ENCODE measurements at places on chromosomes 4 and X. TPM values are rescaled to one million over a fixed set of nuclear protein-coding genes. Genes with fewer than 3 reads are reported as not detected.

Gene F8A1
- total RNA-seq = 8.4 TPM

Gene GRK4
- 1.7 TPM for total RNA-seq

Gene CCSER1
- not detected for total RNA-seq

Gene GPR82
- not detected for total RNA-seq

Gene KLB
- total RNA-seq = not detected

Gene OCRL
- total RNA-seq = 12.6 TPM

Gene TMSB15B
- total RNA-seq = 8.5 TPM

Gene TMEM271
- total RNA-seq = not detected

Gene SNCA
- total RNA-seq = 69.8 TPM

Gene DRD5
- total RNA-seq = not detected

Gene MAEA
- total RNA-seq = 79.9 TPM

Gene TKTL2
- not detected for total RNA-seq

Gene ODAPH
- total RNA-seq = not detected

Gene PTCHD1
- not detected for total RNA-seq

Gene CYLC1
- total RNA-seq = not detected

Gene MAP7D2
- total RNA-seq = not detected

Gene COL4A5
- total RNA-seq = 69.8 TPM

Gene INPP4B
- 13.5 TPM for total RNA-seq

Gene CENPI
- 28.8 TPM for total RNA-seq

Gene FGFR3
- total RNA-seq = 0.89 TPM

Gene SPARCL1
- not detected for total RNA-seq

Gene STARD8
- total RNA-seq = 5.5 TPM

Gene SYN1
- total RNA-seq = 0.18 TPM

Gene ZMAT1
- total RNA-seq = not detected

Gene SPANXN3
- not detected for total RNA-seq

Gene PTTG2
- total RNA-seq = not detected

Gene MAGEA4
- not detected for total RNA-seq

Gene HHIP
- total RNA-seq = 4.4 TPM

Gene VSIG4
- total RNA-seq = not detected

Gene ASB12
- total RNA-seq = not detected

Gene IBSP
- not detected for total RNA-seq

Gene ADH7
- not detected for total RNA-seq

Gene SPIN2A
- total RNA-seq = not detected

Gene AKAP14
- not detected for total RNA-seq

Gene LONRF3
- total RNA-seq = 0.29 TPM

Gene PPARGC1A
- total RNA-seq = not detected

Gene MTNR1A
- not detected for total RNA-seq

Gene H2BW2
- not detected for total RNA-seq

Gene REPS2
- total RNA-seq = not detected

Gene BANK1
- not detected for total RNA-seq

Gene IL13RA1
- 35.8 TPM for total RNA-seq

Gene CPE
- 1.2 TPM for total RNA-seq

Gene RELL1
- 46.4 TPM for total RNA-seq

Gene GLRA2
- total RNA-seq = not detected

Gene TMPRSS11E
- total RNA-seq = not detected

Gene TLR3
- total RNA-seq = 8.6 TPM

Gene SPIN2B
- total RNA-seq = 2.6 TPM

Gene AR
- 3.7 TPM for total RNA-seq

Gene JADE1
- 14.4 TPM for total RNA-seq
